ENCODE measurements at places on chromosomes 12 and 14. TPM values are rescaled to one million over a fixed set of nuclear protein-coding genes. Genes with fewer than 3 reads are reported as not detected.

DNA sequence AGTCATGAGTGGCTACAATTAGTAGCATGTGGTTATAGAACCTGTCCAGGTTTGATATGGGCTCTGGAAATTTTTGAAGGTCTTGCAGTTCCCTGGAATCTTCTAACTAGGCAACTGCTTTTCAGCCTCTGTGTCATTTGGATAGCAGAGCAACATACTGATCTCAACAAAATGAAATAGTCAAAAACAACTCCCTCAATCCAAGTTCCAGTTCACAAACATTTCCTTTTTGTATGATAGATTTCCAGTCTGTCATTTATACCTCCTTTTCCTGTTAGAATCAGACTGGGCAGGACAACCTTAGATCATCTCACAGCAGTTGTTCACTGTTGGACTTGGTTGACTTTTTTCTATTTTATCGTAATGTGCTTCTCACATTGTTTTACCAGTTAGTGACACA lies 442.1 kb upstream of the PDE3A start:
- DNase-seq = no peak

DNA sequence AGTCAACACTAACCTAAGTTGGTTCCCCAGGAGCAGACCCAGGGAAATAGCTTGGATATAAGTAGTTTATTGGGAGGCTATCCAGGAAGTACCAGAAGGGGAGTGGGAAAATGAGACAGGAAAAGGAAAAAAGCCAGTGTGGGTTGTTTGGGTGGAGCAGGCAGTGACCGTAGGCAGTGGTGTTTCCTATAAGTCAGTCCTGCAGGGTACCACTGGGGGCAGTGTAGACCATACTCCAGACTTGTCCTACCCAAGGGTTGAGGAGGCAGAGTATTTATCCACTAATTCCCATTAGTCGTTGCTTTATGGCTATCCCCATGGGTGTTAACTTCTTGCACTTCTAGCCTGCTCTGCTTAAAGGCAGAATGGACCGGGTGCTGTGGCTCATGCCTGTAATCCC lies 6.4 kb upstream of the CCDC60 start:
- DNase-seq = peak; percentile 37

DNA sequence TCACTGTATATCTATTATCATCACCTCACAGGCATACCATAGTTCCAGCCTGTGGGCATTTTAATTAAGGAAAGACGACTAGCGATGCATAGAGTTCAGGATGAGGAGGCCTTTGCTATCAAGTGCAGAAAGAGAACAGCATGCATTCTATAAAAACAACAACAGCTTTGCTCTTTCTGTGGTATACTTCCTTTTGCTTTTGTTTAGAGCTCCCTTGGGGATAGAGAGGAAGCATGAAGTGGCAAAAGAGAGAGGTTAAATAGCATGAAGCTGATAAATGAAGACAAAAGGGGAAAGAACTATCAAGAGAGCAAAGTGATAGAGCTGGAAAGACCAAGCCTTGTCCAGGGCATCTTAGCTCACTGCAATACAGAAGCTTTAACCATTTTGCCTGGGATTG lies 23.5 kb downstream of the IFNG-AS1 start:
- no peak for DNase-seq

DNA sequence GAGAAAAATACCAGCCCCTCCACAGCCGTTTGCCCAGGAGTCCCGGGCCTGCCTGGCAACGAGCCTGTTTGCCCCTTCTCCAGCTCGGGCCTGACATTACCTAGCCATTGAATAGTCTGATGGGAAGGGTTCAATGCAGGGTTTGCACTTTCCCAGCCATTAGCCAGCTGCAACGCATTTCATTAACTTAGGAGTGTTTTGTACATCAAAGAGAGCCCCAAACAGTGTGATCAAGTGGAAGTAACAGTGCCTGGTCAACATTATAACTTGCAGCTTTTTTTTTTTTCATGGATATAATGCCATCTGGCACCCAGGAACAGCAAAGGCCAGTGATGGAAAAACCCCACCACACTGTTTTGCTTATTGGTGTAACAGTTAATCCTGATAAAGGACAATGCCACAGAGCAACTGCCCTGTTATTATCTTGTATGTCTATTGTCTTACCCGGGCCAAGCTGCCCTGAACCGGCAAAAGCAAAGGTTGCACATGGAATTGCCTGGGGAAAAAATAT lies 38.0 kb downstream of the BTG1 start:
- DNase-seq = no peak

Gene APOF
- polyA plus RNA-seq = 0.55 TPM

DNA sequence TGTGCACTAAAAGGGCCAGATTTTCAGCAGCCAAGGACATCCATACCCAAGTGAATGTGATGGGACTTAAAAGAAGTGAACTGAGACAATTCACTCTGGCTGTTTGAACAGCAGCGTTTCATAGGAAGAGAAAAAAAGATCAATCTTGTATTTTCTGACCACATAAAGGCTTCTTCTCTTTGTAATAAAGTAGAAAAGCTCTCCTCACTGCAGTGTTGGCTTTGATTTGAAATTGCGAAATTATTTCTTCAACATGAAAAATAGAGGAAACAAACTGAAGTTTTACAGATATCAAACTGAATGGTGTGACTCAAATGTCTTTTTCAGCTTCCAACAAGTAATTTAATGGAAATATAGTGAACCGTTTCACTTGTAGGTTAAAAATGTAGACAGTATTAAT lies 11.3 kb upstream of the KCNMB4 start:
- no peak for DNase-seq

Gene TMPRSS12
- not detected for polyA plus RNA-seq

Gene CFAP73
- not detected for polyA plus RNA-seq

DNA sequence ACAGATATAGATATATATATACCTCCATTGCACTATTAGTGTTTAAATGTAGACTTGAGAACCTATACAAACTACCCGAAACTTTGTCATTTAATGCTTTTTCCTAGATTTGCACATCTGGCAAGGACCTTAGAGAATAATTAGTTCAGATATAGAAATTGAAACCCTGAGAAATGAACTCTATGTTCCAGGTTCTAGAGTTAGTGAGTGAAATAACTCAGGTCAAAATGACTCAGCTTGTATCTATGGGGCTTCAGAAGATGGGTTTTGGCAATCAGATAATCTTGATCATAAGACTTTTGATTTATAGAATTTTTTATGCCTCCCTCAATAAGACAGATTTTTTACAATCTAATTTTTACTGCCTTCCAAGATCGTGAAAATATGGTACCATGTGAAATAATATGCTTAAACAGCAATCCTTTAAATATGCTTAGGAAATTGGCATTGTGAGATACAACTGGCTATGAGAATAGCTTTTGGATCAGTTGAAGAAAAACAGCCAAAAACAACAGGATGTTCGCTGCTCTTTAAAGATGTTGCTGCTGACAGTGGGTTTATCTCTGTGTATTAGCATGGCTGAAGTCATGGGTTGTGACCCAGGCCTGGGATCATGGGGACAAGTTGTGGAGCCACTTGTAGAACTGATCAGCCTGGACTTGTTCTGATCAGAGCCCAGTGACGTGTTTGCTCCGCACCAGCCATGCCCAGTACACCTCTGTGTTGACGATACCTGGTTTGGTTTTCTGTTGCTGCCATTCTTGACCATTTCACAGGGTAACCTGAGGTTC lies 63.6 kb downstream of the TTLL5 start:
- DNase-seq = no peak

Gene EXOC3L4
- polyA plus RNA-seq = 40.3 TPM

DNA sequence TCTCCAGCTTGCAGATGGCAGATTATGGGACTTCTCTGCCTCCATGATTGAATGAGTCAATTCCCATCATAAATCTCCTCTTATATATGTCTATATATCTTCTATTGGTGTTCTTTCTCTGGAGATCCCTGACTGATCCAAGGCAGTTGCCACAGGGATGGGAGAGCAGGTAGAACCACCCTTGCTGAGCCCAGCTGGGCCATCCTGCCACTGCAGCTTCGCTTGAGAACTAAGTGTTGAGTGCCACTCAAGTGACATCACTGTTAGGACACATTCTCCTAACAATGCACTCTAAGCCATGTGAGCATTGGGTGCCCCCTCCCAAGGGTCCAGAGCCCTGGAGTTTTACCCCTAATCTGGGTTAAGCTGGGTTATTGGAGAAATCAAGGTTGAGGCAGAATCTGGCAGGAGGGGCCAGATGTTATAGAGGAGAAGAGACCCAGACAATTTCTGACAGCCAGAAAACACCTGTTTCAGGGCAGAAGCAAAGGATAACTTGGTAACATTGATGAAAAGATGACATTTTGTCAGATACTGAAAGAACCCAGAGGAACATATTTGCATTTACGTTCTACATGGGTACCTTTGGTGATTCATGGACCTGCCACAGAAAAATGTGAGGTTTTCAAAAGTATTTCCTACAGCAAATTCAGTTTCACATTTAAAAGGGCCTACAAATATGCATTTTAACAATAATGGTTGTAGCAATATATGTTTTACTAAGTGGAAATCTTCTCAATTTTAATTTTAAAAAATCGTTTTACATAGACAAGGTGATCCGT lies 57.2 kb upstream of the MAX start:
- no peak for DNase-seq

DNA sequence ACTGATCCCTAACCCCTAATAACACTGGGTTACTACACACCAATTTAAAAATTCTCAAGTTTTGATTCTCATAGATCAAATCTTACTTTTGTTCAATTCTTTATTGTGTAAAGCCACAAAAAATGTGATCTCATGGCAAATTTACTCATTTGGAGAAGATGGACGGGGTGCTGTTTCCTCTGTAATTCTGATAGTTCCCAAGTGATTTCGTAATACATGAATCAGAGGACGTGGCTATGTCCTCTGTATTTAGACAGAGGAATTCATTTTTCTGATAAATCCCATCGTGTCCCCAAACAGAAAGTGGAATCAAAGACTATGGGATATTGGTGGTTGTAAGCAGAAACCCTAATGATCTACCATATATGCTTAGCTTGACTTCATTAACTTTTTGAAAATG lies 76.6 kb upstream of the GNG2 start:
- no peak for DNase-seq

Gene ATN1
- 43.7 TPM for polyA plus RNA-seq

Gene WBP11
- 54.2 TPM for polyA plus RNA-seq

Gene SERPINA10
- polyA plus RNA-seq = 4.5 TPM

GRCh38 chr12:42070036-42070435 lies 74.6 kb downstream of the GXYLT1 start:
- no peak for DNase-seq

DNA sequence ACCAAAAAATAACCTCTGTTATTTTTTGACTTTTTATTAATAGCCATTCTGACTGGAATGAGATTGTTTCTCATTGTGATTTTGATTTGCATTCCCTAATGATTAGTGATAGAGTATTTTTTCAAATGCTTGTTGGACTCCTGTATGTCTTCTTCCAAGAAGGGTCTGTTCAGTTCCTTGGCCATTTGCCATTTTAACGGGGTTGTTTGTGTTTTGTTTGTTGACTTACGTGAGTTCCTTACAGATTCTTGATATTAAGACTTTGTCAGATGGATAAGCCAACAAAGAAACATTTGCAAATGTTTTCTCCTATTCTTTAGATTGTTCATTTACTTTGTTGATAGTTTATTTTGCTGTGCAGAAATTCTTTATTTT lies 651.6 kb upstream of the LRFN5 start:
- DNase-seq = peak; percentile 48

DNA sequence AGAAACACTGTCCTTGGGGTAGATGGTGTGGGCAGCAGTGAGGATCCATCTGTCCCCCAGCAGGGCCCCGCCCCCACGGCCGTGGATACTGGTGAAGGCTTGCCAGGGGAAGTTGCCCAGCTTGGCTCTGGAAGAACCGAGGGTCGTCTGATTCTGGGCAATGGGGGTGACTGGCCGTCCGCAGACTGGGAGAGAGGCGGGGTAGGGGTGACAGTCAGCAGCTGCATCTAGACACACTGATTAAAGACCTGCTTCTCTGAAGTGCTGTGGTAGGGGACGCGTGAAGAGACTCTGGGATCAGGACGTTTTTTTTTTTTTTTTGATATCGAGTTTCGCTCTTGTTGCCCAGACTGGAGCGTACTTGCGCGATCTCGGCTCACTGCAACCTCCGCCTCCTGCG lies 4.7 kb upstream of the C1R start:
- no peak for DNase-seq

Gene KRT77
- not detected for polyA plus RNA-seq

Gene ANKS1B
- 3.7 TPM for polyA plus RNA-seq

- no peak for DNase-seq
These were observed 488.0 kb upstream of the RGS6 start for GRCh38 chr14:71444030-71444822.

- DNase-seq = peak; percentile 6
These were observed 300.1 kb downstream of the C12orf50 start for GRCh38 chr12:87728931-87729593.

- DNase-seq = no peak
These were observed 403.1 kb downstream of the C12orf75 start for GRCh38 chr12:105733579-105733978.

DNA sequence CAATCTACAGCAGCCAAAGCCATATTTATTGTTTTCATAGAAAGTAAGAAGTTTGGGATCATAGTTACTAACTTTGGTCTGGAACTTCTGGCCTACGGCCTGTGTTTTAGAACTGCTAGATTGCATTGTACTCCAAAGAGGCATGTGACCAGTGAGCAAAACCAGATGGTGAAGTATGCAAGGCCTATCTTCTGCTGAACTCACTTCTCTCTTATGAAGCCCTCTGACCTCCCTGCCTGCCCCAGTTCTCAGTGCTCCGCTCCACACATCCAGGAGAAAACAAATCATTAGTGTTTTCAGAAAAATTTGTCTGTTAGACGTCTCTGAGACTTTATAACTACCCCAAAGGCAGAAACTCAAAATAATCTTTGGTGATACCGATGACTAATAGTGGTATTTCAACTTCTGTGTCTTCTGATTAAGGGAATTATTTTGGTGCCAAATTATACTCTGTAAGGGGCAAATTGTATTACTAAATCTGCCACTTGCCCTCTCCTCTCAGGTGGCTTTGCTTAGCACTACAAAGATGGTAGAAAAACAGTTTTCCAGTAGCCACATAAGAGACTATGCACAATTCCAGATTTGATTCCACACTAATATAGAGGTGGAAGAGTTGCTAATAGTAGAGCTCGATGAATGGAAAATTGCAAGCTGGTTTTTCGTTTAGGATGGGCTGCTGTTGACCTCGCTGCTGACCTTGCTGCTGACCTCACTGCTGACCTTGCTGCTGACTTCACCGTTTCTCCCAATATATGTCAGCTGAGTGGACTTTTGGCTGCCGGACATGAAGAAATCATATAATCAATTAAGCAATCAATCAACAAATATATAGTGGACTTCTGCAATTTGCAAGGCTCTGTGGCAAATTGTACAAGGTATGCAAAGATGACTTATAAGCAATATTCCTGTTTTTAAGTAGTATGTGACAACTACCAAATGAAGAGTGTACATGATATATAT lies 147.5 kb downstream of the KITLG start:
- no peak for DNase-seq

DNA sequence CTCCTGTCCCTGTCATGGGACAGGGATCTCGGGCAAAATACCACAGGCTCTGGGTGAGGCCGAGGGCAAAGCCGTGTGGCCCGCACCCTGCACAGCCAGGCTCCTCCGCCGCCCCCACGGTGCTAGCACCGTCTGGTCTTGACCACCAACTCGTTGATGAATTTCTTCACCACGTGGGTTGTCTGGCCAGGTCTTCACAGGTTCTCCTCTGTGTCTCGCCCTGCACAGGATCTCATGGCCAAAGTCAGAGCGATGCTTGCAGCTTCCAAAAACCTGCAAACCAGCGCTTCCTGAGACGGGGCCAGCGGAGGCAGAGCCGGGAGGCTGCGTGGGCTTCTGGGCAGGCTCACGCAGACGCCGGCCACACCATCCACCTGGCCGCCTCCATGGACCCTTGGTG lies 29.0 kb upstream of the MMP17 start:
- no peak for DNase-seq

Gene CMKLR1
- 3.1 TPM for polyA plus RNA-seq

Data from hepatocyte (in vitro differentiated cells).